Muscle of back (tissue), 13 donors: ENCODE measurements at places on chromosomes 2 and 18. TPM values are rescaled to one million over a fixed set of nuclear protein-coding genes. Genes with fewer than 3 reads are reported as not detected.

DNA sequence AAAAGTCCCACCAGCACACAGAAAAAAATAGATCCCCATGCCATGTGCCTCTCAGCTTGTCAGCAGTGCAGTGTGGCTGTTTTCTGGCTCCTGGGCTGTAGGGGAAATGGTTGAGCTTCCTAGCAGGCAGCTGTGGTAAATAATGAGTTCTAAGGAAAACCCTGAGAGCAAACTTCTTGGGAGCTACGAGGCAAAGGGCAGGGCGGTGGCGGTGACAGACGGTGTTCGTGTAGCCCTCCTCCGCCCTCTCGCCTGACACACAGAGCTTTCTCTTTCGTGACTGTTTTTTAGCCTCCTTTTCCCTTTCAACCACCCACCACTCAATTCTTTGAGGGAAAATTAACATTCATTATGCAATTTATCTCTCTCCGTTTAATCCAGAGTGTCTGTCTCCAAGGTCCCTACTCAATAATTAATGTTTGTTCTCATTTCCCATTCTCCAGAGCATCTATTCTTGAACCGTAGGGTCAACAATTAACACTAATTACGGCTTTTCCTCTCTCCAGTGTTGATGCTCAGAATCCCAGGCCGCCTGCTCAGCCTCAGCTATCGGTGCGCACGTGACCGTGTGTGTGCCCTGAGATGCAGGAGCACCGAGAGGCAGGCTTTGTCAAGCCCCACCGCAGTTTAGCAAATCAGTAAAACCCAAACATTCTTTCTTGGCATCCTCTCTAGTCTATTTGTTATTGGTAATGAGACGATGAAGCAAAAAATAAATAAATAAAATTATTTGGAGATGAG lies 50.1 kb downstream of the KIAA2012 start:
- no peak for DNase-seq

GRCh38 chr2:218086478-218086877 lies 17.4 kb downstream of the RUFY4 start:
- no peak for DNase-seq

Gene RFTN2
- 21.5 TPM for polyA plus RNA-seq

DNA sequence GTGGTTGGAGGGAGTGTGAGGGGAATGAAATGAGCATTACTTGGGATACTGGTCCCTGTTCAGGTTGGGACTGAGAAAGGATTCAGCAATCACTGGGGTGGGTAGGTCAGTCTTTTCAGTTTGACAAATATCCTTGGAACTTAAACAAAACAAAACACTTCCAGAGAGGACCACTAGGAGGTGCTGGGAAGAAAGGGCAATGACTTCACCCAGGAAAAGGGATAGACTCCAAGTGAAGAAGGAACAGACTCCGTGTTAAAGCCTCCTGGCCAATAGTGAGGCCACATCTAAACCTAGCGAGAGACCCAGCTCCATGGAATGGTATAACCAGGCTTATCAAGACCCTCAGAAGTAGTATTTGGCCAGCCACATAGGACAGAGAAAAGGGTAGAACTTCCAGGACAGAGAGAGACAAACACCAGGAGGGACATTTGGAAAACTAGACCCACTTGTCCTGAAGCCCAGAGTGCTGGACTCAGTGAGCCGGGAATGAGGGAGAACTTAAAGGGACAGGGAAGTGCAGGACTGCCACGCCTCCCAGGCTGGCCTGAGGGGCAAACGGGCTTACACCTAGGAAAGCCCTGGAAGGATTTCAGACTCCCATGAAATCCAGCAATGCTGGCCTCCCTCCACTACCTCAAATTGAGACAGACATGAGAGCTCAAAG lies 19.6 kb upstream of the KCNG3 start:
- peak; percentile 22 for DNase-seq

GRCh38 chr18:56034949-56035348 lies 447.0 kb upstream of the TCF4 start:
- no peak for DNase-seq

- no peak for DNase-seq
Measured at GRCh38 chr2:218894880-218895157, 14.2 kb downstream of the WNT10A start.

Gene DCDC2C
- 1.1 TPM for polyA plus RNA-seq

GRCh38 chr18:35500113-35500512 lies 2.4 kb upstream of the INO80C start:
- no peak for DNase-seq

DNA sequence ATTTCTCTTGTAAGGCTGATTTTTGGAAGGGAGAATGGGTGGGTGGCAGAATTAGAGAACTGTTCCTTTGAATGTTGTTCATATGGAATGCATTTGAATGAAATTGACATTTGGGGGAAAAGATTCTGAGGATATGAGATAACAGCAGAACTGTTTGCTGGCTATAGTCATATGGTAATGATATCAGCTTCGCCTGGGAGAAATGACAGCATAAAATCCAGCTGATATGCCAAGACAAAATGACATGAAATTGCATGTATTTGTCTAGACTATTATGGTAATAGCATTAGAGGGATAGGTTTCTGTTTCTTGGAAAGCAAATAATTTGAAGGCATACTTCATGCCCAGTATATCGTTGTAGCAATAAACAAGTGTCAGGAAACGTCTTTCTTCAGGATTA lies 150.8 kb upstream of the SPATS2L start:
- no peak for DNase-seq

- DNase-seq = no peak
Measured at GRCh38 chr18:9627642-9628041, 13.3 kb upstream of the PPP4R1 start.
